Mucosa of gallbladder (tissue), 1 donor: ENCODE measurements at places on chromosomes 4 and X. TPM values are rescaled to one million over a fixed set of nuclear protein-coding genes. Genes with fewer than 3 reads are reported as not detected.

SPANXD gene
- total RNA-seq, result not detected

SSX2B gene
- total RNA-seq, result 0.26 TPM

DNA sequence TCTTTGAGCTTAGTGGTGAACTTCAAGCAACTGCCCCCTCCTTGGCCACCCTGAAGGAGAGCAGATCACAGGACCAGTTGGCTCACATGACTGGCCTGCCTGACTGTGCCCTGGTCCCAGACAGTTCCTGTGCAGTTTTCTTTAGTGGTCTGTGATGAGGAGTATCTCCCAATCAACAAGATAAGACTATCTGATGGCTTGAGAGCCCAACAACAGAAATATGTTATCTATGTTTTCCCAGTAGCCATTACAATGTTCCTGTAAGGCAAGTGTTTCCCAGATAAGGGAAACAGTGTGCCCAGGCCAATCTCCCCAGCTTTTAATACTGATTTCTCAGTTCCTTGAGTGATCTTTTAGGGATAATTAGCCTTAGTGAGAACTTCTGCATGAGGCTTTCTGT lies 14.2 kb upstream of the TIMM8A start:
- no peak for DNase-seq

- no peak for DNase-seq
Measured at GRCh38 chrX:40617566-40617965, 5.7 kb upstream of the MPC1L start.

DNA sequence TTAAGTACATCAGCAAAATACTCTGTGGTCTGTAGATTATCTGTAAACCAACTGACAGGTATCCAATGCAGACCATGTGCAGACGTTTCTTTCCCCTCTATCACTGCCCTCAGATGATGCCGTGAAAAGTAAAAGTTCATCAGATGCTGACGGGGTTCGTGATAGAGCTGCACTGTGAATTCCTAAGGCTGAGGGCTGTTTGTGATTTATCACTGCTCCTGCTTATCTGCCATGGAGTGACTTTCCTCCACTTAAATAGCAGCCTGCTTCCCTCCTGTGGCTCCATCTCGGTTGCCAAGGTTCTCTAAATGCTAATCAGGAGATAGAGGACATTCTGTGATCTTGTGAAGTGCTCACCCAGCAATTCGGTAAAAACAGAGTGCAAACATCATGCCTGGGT lies 89.3 kb upstream of the SRD5A3 start:
- DNase-seq, result no peak

GRCh38 chr4:109046471-109047201 lies 255.8 kb downstream of the COL25A1 start:
- no peak for DNase-seq

- no peak for DNase-seq
Measured at GRCh38 chr4:106258145-106259045, 57.6 kb downstream of the TBCK start.

DNA sequence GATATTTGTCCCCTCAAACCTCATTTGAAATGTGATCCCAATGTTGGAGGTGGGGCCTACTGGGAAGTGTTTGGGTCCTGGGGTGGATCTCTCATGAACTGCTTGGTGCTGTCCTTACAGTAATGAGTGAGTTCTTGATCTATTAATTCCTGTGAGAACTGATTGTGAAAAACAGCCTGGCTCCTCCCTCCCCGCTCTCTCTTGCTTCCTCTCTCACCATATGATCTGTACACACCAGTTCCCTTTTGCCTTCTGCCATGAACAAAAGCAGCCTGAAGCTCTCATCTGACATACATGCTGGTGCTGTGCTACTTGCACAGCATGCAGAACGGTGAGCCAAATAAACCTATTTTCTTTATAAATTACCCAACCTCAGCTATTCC lies 11.2 kb upstream of the YIPF7 start:
- no peak for DNase-seq

GRCh38 chr4:22941688-22942375 lies 249.1 kb downstream of the GBA3 start:
- no peak for DNase-seq

DNA sequence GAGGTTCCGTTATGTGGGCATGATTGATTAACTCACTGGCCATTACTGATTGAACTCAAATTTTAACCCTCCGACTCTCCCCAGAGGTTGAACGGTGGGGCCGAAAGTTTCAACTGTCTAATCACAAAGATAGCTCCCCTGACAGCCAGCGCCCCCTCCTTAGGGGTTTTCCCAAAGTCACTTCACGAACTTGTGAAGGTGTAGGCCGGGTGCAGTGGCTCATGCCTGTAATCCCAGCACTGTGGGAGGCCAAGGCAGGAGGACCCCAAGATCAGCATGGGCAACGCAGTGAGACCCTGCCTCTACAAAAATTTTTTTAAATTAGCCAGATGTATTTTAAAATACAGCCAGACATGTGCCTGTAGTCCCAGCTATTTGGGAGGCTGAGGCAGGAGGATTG lies 39.8 kb upstream of the RBM47 start:
- no peak for DNase-seq
